OCI-LY7 (cell line): ENCODE measurements at places on chromosomes 3 and 15. TPM values are rescaled to one million over a fixed set of nuclear protein-coding genes. Genes with fewer than 3 reads are reported as not detected.

Gene UCN2
- total RNA-seq: not detected in 2 replicates

Gene ACKR2
- 2.0 and 2.9 TPM in 2 replicates for total RNA-seq

Gene HIGD2B
- total RNA-seq: 0.33 TPM in 1 of 2 replicates, not detected in the other

Gene TMEM266
- total RNA-seq: not detected in 2 replicates

Gene DUOX2
- total RNA-seq: 0.06 TPM in 1 of 2 replicates, not detected in the other

Gene CASR
- 0.04 TPM in 1 of 2 replicates, not detected in the other for total RNA-seq

Gene ACSBG1
- total RNA-seq: 0.30 and 0.52 TPM in 2 replicates

Gene FOXB1
- total RNA-seq: not detected in 2 replicates

Gene FYTTD1
- total RNA-seq: 49.2 and 57.8 TPM in 2 replicates

Gene AKAP13
- 250 and 261 TPM in 2 replicates for total RNA-seq

Gene MORC1
- not detected in 2 replicates for total RNA-seq

Gene CMTM6
- total RNA-seq: 33.5 and 36.0 TPM in 2 replicates

Gene EPHA3
- total RNA-seq: not detected in 2 replicates

Gene GP9
- not detected in 2 replicates for total RNA-seq

Gene TRH
- not detected in 2 replicates for total RNA-seq

Gene ROPN1
- not detected in 2 replicates for total RNA-seq

Gene TMEM207
- not detected in 2 replicates for total RNA-seq

Gene SAXO2
- 6.5 and 6.6 TPM in 2 replicates for total RNA-seq

Gene SLC27A2
- not detected in 2 replicates for total RNA-seq

Gene SLITRK3
- not detected in 2 replicates for total RNA-seq

Gene REC114
- not detected in 2 replicates for total RNA-seq

Gene HCN4
- not detected in 2 replicates for total RNA-seq

Gene SERINC4
- 1.1 and 1.9 TPM in 2 replicates for total RNA-seq

Gene RTF1
- total RNA-seq: 46.9 and 59.9 TPM in 2 replicates

Gene CD200
- 0.18 TPM in 1 of 2 replicates, not detected in the other for total RNA-seq

Gene CFAP100
- total RNA-seq: not detected in 2 replicates

Gene MEX3B
- total RNA-seq: 5.8 and 7.3 TPM in 2 replicates

Gene PLA2G4E
- total RNA-seq: not detected in 2 replicates

Gene SPESP1
- not detected in 2 replicates for total RNA-seq

Gene KNG1
- not detected in 2 replicates for total RNA-seq

Gene MELTF
- total RNA-seq: 13.8 and 14.6 TPM in 2 replicates
